ENCODE measurements at places on chromosomes 3 and 15.

DNA sequence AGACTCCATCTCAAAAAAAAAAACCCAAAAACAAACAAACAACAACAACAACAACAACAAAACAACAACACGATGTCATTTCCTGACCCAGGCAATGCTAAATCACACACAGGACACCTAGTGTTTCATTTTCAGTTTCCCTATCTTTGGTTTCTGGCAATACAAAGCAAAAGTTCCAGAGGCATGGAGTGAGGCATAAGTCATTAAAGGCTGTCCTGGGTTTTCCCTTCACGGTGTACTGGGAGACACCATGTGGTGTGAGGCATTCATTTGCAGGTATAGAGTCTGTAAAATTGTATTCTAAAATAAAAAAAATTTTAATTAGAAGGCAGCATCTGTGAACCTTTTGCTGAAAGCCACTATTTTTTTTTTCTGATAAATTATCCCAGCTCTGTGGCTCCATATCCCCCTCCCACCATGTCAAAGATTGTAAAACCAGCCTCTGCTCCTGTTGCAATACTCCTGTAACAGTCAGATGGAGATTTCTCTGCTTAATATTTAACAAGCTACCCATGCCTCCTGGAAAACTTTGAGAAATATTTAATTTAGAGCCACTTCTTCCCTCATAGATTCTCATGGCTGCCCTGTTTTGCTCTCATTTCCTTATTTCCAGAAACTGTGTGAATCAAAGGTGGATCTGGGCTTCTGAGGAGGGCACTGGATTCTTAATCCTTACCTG is 324.6 kb downstream of the MCTP2 start:
- no peak for DNase-seq

DNA sequence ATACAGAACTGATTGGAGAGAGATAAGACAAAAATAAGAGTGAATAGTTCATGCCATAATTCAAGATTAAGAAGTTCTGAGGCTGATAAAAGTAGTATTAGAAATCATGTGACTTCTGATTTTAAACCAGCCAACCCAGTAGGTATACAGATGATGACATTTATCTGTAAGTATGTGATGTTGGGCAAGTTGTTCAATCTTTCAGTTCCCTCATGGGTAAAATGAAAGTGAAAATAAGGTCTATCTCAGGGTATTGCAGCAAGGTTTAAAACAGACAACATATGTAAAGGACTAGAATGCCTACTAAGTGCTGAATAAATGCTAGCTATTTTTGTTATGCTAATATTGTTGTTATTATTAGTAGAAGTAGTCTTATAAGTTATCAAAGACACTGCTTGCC is 1055.7 kb downstream of the NAALADL2 start:
- no peak for DNase-seq

DNA sequence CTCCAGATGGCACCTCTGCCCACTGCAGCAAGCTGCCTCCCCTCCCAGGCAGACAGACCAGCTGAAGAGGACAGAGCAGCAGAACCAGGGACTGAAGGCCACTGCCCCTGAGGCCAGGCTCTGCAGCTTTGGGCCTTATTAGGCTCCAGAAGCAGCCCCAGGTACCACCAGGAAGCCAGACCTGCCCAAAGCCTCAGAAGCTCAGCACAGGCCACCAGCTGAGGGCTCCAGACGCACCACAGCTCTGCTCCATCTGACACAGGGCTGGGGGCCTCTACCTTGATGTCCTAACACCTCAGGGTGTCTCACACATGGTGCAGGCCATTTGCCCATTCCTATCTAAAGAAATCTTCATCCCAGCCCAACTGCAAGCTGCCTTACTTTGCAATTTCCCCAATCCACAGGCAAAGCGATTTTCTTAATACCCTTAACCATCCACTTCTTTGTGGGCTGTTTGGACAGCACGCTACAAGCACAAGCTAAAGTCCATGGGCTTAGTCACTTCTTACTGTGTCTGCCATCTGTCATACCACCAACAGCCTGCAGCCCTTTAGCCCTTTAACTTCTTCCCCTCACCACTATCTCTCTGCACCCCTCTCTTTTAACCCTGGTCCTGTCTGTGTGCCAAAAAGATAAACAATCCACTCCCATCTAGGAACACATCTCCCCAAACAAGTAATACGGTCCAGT is 112.1 kb downstream of the IQSEC1 start:
- no peak for DNase-seq

DNA sequence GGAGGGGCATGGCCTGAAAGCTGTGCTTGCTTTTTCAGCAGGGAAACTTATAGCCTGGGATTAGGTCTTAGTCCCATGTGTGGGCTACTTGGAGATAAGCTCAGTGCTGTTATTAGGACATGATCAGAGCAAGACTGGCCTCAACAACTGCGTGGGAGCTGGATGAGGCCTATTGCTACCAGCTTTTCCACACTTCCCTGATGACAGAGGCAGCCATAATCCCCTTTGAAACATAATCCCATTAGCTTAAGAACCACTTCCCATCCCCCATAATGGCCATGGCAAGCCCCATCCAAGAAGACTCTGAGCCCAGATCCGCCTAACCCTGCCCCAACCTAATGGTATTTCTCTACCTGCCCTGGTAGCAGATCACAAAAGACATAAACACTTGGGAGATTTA is 26.6 kb upstream of the GK5 start:
- DNase-seq: no peak

DNA sequence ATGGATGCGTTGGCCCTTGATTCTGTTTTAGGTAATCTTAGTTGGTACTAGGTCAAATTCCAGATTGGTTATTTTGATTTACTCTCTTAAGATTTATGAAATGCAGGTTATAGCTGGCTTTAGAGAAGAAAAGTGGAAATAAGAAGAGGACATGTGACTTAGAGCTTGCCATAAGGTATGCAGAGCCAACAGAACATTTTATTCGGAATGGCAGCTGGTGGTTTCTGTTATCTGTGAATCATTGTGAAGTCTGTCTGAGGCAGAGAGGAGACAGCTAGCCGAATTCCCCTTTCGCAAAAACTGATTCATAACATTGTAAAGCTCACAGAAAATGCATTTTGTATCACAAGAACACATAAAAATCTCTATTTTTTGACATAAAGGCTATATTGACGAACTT is 82.1 kb downstream of the FILIP1L start:
- DNase-seq: no peak

DNA sequence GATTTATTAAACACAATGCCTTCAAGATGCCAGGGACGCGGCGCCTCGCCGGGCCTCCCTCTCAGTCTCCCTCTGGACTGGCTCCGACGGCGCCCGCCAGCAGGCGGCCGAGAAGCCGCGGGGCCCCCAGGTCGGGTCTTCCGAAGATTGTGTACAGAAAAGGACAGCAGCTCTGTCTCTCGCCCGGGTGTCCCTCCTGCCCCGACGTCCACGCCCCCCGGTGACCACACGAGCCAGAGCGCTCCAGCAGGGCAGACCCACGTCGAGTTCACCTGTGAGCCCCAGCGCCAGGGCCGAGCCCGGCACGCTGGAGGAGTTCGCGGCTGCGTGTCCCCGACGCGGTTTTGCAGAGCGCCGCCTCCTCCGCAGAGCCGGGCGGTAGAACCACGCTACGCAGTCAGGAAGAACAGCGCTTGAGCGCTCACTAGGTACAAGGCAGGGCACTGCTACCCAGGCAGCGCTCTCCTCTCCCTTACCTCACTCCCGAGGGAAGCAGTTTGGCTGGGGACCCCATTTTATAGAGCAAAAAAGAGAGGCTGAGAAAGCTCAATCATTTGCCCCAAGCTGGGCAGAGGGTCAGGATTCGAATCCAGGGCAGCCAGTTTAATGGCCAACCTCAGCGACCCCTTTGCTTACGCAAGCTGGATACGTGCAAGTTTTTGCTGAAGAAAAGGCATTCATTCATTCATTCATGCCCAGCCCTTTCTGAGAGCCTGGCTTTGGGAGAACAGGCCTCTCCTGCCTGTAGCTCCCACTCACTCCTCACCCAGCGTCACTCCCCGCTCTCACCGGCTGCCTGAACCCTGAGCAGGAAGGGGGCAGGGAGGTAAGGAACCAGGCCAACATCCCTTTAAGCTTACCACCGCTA is 3.0 kb upstream of the TLE3 start:
- peak; percentile 74 for DNase-seq

DNA sequence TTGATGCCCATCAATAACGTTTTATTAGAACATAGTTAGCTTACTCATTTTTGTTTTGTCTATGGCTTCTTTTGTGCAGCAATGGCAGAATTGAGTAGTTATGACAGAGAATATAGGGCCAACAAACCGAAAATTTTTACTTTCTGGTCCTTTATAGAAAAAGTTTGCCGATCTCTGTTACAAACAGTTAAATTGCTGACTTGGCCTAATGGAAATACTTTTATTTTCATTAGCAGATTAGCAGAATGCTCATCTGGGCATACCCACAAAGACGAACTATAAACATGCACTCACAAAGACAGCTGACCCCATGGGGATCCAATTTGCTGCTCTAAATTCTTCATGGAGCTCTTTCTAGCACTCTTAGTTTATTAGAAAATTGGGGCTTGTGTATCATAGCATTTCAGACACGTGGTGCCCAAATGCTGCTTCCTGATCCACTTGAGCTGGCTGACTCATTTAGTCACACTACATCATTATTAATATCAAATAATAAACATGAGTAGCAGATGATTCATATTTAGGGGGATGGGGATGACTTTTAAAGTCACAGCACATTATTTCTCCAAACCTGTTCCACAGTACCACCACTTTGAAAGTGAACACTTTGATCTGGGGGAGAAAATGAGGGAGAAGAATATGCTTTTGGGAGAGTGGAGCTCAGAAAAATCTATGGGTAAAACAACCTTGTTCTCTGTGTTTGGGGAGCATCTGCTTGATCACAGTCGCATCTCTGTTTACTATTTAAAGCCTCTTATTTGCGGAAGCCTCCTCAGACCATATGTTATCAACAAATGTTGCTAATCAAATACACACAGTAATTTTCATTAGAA is 228.1 kb upstream of the FEZF2 start:
- no peak for DNase-seq

DNA sequence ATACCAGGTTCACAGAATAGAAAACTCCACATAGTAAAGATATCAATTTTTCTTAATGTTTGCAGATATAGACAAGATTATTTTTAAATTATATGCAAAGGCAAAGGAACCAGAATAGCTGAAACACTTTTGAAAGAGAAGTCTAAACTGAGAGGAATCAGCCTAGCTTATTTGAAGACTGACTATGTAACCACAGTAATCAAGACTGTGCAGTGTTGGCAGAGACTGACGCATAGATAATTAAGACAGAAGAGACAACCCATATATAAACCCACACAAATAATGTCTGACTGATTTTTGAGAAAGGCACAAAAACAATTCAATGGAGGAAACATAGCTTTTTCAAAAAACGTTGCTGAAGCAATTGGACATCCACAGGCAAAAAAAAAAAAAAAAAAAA is 28.6 kb upstream of the ACKR4 start:
- DNase-seq: no peak

DNA sequence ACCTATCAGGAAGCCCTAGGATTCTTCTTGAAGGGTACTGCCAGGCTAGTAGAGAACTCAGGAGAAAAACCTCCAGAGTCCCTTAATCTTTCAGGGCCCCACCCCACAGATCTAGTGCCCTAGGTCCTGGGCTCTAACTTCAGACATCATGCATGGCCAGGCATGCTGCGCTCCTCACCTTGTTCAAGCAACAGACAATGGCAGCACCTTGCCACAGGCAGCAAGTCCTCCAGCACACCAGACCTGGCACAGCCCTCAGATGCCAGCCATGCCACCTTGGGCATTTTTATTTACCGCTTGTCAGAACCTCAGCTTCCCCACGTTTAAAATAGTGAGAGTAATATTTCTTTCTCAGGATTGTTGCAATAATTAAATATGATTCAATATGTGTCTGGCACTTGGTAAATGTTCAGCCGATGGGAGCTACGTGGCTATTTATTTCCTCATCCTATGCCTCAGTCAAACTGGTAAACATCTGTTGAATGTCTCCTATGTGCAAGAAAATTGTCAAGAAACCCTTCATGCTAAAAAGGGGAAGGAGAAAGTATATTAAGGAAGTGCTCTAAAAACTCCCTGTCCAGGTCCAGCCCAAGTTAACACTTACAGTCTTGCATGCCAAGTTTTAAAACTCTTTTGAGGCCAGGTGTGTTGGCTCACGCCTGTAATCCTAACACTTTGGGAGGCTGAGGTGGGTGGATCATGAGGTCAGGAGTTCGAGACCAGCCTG is 14.5 kb upstream of the CCR1 start:
- DNase-seq: no peak

DNA sequence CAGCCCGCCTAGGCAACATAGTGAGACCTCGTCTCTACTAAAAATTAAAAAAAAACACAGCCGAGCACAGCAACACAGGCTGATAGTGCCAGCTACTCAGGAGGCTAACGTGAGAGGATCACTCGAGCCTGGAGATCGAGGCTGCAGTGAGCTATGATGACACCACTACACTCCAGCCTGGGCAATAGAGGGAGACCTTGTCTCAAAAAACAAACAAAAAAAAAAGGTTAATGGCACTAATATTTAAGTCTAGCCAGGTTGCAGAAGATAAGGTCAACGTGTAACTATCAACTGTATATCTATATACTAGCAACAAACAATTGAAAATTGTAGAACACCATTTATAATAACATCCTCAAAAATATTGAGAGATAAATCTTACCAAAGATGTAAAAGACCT is 75.1 kb downstream of the MYO9A start:
- no peak for DNase-seq

DNA sequence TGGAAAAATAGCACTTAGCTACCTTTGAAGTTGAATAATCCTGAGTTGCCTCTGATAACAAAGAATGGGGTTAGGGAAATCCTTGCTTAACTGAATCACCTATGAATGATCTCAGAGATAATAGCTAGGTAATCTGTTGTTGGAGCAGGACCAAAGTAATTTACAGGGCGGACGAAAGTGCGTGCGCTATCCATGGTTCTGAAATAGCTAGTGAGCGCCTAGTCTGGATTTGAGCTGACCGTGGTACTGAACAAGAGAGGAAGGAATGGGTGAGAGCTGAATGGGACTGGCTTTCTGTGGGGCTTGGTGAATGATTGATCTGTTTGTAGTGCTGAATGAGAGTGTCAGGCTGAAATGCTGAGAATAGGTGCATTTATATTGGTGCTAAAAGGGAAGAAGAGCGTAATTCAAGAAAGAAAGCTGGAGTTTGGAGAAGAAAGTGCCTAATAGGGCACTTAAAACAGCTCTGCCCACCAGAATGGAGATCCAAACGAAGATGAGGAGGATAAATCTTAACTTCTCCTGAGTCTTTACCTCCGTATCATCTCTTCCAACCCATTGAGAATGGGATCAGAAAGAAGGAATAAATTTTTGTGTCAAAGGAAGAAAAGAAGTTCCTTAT is 10.1 kb downstream of the SCN10A start:
- peak; percentile 60 for DNase-seq

DNA sequence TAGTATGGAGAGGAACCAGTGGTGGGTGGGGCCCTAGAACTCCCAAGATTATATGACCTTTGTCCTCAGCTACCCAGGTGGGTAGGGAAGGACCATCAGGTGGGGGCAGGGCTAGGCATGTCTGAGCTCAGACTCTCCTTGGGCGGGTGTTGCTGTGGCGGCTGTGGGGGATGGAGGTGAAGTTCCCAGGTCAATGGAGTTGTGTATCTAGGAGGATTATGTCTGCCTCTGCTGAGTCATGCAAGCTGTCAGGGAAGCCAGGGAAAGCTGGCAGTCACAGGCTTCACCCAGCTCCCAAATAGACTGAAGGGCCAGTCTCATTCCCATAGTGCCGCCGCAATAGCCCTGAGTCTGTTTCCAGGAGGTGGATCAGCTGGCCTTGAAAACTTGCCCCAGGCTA is 139.7 kb upstream of the CFAP20DC start:
- DNase-seq: no peak

- DNase-seq: no peak
Observed at GRCh38 chr3:147396712-147397046, 9.7 kb downstream of the ZIC4 start.

GRCh38 chr3:173650596-173650995 is 253.1 kb downstream of the NLGN1 start:
- no peak for DNase-seq

All from activated CD4-positive, alpha-beta T cell treated with anti-CD3 and anti-CD28 coated beads for 48 hours (primary cell).